ENCODE measurements at places on chromosomes 5 and 9. TPM values are rescaled to one million over a fixed set of nuclear protein-coding genes. Genes with fewer than 3 reads are reported as not detected.

Gene CCDC192
- not detected for total RNA-seq

Gene SPINK6
- not detected for total RNA-seq

Gene CHSY3
- not detected for total RNA-seq

DNA sequence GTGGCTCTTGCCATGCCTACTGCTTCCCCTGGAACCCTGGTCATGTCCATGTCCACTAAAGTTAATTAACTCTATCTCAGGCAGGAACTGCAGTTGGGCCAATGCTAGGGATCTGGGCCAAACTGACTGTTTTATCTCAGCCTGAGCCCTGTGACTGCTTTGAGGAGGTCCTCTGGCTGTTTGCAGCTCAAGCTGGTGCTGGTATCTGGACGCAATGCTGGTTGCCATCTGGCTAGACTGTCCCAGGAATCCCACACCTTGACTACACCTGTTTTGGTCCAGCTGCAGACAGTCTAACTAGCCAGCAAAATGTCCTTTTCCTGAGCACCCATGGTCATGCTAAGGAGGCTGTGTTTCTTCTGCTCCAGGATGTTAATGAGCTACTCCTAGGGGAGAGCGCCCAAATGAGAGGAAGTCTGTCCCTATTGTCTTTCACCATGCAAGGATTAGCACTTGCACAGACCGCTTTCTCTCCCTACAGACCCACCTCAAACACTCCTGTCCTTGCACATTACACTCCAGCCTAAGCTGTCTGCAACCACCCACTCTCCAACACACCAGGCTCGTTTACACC is 251.0 kb downstream of the SH3GL2 start:
- DNase-seq: no peak

DNA sequence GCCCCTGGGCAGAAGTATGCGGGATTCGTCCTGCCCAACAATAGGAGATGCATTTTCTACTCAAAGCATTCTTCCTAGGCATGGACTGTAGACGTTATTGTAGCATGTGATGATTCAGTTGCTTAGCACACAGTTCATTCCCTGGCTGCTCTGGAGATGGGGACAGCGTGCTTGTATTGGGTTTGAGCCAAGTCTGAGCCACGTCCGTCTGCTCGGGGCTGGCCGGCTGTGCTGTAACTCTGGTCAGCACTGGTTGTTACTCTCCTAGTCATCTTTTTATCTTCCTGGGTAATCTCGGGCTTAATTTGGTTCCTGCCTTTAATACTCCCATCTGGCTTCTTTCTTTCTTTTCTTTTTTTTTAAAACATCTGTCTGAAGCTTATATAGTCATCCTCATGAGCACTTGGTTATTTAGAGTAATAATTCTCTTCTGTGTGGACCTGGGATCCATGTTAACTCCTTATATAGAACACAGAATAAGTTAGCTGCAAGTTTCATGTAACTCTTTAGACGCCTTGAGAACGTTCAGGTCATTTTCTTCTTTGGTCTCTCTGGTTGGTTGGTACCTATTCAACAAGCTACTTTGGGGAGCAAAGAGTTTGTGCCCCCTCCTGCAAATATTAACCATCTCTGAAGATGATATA is 118.8 kb upstream of the RPS23 start:
- peak; percentile 84 for DNase-seq

DNA sequence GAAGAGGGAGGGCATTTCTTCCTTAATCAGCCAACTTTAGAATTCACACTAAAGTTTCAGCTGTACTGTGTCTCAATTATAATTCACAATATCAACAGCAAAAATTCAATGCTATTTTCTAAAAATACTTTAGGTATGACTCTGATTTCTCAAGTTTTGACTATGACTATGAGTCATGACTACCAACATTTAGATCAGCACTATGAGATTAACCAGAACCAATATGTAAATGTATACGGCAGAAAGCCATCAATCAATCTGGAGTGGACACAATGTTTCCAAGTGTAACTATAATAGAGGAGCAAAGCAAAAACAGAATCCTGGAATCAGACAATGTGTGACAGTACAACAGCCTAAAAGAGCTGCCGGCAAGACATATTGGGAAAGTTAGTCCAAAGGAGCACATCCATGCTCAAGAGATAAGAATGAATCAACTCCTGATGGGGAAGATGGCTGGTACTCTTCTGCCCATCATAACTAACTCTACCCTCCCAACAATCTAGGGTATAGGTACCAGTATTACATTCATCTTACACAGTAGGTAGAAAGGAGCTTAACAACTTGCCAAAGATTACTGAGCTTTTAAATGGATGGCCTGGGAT is 294.4 kb downstream of the SEMA5A start:
- no peak for DNase-seq

- DNase-seq: peak; percentile 8
Measured at GRCh38 chr9:86321373-86321772, 32.8 kb downstream of the TUT7 start.

GRCh38 chr5:33507426-33507825 is 66.7 kb downstream of the TARS1 start:
- DNase-seq: no peak

- no peak for DNase-seq
Measured at GRCh38 chr5:122351416-122352157, 39.5 kb downstream of the SNCAIP start.

DNA sequence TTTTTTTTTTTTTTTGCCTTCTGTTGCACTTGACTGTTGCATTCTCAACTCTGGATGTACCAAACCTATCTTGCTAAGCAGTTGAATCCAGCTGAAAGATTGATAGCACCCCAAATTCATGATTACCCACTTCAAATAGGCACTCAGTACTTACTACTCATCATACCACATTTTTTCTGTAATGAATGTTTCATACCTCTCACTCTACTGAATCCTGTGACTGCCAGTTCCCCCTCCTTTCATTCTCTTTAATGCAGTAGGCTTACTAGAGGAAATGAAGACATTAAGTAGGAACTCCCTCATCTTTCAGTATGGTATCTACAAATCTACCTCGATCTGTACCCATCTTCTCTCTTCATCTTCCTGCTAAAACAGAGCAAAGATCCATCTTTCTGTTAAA is 6.8 kb downstream of the INVS start:
- no peak for DNase-seq
